ENCODE measurements at places on chromosomes 12 and 14.

DNA sequence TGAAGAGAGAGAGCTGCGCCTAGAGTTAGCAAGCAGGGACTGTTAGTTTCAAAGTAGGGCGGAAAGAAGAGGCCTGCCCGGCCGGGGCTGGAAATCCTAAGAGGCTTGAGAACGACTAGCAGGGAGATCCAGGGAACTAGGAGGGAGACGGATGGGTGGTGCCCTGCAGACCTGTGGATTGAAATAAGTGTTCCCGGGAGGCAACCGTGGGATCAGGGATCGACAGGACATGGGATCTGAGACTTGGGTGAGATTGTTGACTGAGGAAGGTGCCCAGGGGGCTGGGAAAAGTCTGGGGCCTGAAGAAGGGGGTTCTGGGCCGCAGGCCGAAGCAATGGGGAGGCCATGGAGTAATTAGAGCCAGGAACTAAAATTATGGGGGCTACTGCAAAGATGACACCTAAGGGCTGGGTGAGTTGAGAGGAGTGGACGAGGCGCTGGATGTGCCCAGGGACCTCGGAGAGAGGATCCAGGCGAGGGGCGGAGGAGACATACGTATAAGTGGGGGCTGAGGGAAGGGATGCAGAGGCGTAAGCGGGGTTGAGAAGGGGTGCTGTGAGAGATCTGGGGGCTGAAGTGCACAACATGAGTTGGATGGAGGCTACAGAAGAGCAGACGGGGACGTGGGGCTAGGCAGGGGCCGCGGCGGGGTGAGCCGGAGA lies 635 bp downstream of the LTA4H start:
- DNase-seq, result peak; percentile 82

DNA sequence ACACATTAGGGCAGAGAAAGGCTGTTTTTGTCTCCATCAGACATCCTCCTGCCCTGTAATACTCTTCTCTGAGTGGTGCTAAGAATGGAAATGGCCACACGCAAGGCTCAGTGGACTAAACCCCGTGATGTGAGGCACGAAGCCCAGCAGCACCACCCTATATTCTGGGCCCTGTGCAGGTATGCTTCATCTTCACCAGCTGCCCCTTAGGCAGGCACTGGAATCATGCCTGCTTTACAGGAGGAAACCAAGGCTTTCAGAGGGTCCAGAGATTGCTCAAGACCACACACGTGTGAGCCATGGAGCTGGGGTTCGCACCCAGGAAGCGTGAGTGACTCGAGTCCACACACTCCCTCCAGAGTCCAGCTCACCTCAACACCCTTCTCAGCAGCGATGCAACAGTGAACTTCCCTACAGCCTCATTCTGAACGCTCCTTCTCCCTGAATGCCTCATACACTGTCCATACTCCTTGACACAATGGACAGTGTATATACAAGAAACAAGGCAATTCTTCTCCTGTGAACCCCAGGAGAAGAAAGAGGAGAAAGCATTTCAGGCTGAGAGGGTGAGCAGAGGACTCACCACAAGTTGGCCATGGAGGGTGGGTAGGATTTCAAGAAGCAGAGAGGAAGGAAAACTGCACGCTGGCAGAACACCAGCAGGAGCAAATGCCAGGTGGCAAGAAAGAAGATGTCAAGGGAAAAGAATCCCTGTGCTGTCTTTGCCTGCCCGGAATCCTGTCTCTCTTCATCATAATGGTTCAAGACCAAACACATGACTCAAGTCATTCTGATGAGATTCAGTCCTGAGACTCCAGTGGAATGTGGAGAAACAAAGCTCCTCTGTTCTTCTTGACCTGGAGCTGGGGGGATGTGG lies 39.1 kb downstream of the NT5DC3 start:
- peak; percentile 98 for DNase-seq

- no peak for DNase-seq
Measured at GRCh38 chr14:64747327-64747726, 43.1 kb downstream of the PLEKHG3 start.

- no peak for DNase-seq
Measured at GRCh38 chr12:77504466-77504865, 326.2 kb upstream of the NAV3 start.

DNA sequence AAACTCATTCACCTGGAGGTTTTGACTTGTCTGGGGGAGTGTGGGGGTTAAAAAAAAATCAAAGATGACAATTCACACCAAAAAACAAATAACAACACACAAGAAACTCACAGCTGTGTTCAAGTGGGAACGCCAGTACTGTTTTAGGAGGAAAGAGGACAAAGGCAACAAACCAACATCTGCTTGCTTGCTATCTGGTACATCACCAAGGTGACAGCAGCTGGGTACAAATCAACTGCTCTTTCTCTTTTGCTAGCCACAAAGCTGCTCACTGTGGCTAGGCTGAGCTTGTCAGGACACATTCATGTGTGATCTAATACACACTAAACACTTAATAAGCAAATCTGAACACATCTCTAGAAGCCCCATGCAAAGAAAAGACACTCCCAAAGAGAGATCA lies 128.0 kb upstream of the RAP1B start:
- no peak for DNase-seq

DNA sequence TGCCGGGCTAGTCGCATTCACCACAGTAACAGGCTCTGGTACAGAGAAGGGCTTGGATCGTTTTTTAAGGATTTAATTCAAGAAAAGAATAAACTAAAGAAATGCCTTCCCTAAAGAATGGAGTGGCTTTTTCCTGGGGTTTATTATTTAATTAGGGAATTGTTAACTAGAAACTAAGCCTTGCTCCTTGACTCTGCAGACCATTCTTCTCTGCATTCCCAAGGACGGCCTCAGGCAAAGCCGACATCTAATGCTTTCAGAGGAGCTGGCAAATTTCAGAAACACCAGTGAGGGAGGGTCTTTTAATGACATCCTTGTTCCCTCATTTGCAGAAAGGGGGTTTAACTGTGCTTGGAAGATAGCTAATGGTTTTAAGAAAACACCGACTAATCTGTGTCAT lies 174.0 kb downstream of the EGLN3 start:
- peak; percentile 84 for DNase-seq

GRCh38 chr14:101239065-101239464 lies 322.2 kb upstream of the DIO3 start:
- peak; percentile 51 for DNase-seq

DNA sequence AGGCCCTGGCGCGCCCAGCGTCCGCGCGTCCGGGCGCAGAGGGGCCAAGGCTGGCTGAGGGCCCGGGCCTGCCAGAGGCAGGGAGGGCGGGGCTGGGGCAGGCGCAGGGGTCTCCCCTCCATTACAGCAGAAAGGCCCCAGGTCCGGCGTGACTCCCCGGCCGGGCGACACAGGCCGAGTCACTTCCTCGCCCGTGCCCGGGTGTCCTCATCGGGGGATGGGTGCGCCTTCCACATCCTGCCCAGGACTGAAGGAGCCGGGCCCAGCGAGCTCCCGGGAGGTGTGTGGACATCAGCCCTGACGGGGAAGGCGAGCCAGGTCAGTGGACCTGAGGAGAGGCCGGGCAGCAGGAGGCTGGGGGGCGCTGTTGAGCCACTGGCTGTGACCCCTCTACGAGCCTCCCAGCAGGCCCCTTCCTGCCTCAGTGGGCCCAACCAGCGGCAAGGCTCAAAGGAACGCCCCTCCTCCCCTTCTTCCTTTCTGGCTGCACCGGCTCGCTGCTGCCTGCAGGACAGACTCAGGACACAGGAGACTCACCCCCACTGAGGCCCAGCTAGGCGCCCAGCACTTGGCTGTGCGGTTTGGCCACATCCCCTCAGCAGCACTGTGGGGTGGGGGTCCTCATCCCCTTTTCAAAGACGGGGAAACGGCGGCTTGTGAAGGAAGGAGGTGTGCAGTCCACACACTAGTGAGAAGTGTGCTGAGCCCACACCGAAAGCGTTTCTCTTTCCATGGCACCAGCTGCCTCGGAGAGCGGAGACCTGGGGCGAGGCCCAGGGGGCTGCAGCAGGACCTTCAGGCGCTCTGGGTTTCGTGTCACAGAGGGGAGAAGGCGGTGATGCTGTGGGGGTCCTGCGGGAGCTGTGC lies 606 bp downstream of the TNFAIP2 start:
- DNase-seq, result peak; percentile 76

DNA sequence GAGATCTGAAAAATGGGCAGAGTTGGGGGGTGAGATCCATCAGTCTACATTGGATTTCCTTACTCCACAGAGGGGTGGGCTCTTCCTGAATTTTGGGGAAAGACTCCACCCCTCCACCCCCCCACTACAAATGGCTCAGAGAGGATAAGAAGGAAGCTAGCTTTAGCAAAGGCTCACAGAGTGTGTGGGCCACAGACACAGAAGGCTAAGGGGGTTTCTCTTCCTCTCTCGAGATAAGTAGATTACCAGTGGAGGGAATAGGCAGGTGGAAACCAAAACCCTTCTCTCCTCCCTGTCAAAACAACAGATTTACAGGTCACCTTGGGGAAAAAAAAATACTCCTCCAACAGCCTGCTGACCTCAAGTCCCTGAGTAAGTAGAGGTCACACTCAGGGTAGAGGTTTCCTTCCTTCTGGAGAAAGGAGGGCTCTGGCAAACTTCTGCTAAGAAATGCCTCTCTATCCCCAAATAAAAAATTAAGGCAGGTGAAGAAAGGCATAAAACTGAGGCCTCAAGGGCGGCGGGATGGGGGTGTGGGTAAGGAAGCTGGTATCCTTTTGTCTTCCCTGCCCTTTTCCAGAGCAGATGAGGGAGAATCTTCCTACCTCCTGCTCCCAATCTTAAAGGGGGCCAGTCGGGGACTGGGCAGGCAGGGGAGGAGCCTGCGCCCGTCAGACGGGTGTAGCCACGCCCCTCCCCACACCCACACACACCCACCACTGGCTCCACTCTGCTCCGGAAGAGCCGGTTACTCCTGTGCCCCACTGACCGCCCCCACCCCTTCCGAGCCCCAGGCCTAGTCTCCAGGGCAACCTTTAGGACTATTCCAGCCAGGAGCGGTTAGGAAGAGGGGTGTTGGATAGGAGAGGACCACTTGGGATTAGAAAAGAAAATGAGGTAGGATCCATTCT lies 1.9 kb upstream of the BAZ2A start:
- DNase-seq, result peak; percentile 92

GRCh38 chr12:4486980-4487379 lies 41.4 kb upstream of the FGF6 start:
- no peak for DNase-seq

GRCh38 chr14:66514213-66514612 lies 6.3 kb downstream of the GPHN start:
- no peak for DNase-seq

- DNase-seq, result no peak
Measured at GRCh38 chr12:96720363-96720705, 186.7 kb upstream of the NEDD1 start.

Measured in islet precursor cell (in vitro differentiated cells).